ENCODE measurements at places on chromosomes 3 and 15. TPM values are rescaled to one million over a fixed set of nuclear protein-coding genes. Genes with fewer than 3 reads are reported as not detected.

Gene ALDH1A2
- 9.7 TPM for total RNA-seq

Gene IGSF11
- total RNA-seq = 2.9 TPM

Gene FRMD4B
- total RNA-seq = 16.8 TPM

Gene WDR93
- 0.11 TPM for total RNA-seq

Gene AGTR1
- 1.9 TPM for total RNA-seq

Gene SH3BP5
- 10.4 TPM for total RNA-seq

Gene NUDT16
- total RNA-seq = 25.0 TPM

DNA sequence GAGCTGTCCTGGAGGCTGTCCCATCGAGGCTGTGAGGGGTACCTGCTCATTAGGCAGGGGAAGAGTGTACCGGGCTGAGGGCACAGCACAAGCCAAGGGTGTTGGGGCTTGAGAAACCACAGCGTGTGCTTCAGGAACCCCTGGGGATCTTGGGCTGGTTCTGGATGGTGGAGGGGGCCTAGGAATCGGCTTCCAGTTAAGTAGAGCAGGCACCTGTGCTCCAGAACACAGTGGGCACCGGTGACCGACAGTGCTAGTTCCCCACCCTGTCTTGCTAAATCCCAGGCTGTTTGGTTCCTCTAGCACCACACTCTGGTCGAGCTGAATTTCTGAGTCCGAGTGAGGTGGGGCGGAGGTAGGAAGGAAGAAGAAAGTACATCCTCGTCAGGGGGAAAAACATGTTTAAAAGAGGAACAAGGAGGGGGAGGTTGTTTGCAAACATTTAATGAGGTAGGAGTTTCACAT is 29.1 kb downstream of the SLC6A6 start:
- no peak for DNase-seq

DNA sequence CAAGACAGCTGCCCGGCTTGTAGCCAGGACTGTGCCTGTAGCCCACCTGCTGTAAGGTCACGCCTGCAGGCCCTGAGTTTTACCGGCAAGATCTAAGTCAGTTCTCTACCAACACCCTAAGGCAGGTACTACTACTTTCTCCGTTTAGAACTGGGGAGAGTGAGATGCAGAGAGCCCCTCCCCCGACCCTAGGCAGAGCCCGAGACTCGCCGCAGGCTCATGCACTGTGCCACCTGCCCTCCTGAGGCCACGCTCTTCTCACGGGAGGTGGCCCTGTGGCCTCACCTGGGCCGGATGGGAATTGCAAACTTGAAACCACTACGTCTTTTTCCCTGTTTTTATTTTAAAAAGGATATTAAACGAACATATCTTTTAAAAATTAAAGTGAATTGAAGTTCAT is 36.9 kb upstream of the PCSK6 start:
- DNase-seq = no peak

GRCh38 chr15:79896634-79897379 is at the start of gene MTHFS:
MTHFS (minus strand) TSS chr15:79897014; CDS start chr15:79896988, 26 bp downstream.
- peak; percentile 89 for DNase-seq
